ENCODE measurements at places on chromosomes 3 and 15.
A peak's percentile ranks its signal among the peaks of the same experiment; 100 is the strongest.

DNA sequence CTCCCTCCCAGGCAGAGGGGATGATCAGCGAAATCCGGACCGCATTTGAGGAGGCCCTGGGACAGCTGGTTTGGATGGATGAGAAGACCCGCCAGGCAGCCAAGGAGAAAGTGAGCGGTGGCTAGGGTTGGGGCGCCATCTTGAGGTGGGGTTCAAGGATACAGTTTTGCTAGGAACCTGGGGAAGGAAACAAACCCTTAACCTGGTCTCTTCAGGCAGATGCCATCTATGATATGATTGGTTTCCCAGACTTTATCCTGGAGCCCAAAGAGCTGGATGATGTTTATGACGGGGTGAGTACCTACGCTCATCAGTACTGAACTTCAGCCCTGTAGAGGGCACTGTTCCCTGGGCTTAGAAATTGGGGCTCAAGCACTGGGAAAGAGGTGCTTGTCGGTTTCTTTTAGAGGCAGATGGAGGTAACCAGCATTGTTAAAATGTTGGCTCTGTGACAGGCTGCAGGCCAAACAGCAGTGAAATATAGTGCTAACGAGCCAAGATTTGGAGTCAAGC is 9.6 kb upstream of the PSMD2 start:
- peak; percentile 56 for DNase-seq

- DNase-seq, result peak; percentile 58
Observed at GRCh38 chr3:56975567-56975966, 84.9 kb upstream of the SPATA12 start.

GRCh38 chr15:80811781-80812315 is 32.7 kb downstream of the CEMIP start:
- no peak for DNase-seq

DNA sequence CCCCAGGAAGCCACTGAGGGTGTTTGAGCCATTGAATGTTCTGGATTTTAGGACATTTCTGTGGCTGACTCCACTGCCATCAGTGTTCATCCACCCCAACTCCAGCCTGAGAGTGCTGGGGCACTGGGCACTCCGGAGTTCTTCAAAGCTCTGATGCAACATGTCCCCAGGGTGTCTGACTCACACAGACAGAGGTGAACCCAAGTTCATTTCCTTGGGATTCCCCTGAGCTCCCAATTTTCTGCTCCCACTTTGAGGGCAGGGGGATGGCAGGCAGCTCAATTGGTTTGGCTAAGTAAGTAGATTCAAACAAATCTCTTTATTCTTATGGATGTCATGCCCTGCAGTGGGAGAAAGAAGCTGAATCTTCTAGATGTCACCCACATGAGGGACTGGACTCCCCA is 2.2 kb downstream of the STRA6 start:
- peak; percentile 86 for DNase-seq

GRCh38 chr15:67509918-67510317 is 11.0 kb upstream of the C15orf61 start:
- no peak for DNase-seq

DNA sequence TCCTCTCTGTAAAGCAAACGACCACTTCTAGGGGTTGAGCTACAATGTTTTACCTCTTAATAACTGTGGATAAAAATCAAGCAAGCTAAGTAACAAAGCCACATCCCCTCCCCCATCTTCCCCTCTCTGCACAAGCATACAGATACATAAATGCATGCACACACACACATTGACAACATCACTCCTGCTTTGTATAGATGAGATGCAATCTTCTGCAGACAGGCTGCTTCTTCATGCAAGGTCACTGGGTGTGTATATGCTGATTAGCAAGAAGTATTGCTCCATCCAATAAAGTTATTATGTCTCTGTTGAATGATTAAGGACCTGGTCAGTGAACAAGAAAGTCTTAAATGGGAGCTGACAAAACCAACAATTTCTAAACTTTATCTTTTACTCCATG is 8.8 kb upstream of the ATP11B start:
- DNase-seq, result no peak

Measured in fibroblast of mammary gland (primary cell).